Left hindlimb (tissue), 1 donor: ENCODE measurements at places on chromosomes 2 and 18.

- DNase-seq, result no peak
Observed at GRCh38 chr2:239605976-239606375, 205.2 kb upstream of the HDAC4 start.

- DNase-seq, result no peak
Observed at GRCh38 chr2:229884775-229885699, 36.8 kb downstream of the TRIP12 start.

DNA sequence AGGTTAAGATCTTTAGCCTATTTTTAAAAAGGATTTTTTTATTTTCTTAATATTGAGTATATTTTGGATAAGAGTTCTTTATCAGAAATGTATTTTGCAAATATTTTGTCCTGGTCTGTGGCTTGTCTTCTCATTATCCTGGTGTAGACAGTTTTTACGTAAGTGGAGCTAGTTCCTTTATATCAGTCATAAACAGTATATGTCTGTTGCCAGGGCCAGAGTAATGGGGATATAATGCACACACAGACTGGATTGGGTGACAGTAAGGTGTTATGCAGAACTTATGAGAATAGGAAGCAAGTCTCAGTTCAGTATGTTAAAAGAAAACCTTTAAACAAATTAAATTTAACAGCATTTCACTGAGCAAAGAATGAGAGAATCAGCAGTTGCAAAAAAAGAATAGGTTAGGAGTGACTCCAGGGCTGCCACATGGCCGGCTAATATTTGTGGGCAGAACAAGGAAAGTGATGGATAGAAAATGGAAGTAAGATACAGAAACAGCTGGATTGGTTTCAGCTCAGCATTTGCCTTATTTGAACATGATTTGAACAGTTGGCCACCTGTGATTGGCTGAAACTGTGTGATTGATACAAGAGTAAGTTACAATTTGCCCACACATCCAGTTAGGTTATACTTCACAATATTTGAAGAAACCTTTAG, 61.1 kb upstream of the ZNG1B start:
- DNase-seq, result no peak

- no peak for DNase-seq
Observed at GRCh38 chr2:188785061-188785460, 189.1 kb upstream of the COL3A1 start.

DNA sequence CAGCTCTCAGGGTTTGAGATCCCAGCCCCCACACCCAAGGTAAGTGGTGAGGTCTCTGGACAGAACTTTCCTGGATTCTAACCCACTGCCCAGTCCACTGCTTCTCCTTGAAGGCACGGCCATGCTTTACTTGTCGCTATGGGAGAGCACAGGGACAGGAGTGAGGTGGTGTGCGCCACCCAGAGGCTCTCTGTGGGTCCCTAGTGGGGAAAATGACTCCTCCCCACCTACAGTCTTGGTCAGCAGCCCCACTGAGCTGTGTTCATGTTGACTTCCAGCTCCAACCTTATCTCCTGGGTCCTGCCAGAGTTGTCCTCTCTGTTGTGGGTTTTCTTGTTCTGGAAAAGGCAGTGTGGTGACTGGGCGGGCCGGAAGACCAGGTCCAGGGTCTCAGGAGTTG, 11.1 kb downstream of the TET3 start:
- no peak for DNase-seq

- no peak for DNase-seq
Observed at GRCh38 chr2:104465981-104466380, 387.9 kb upstream of the POU3F3 start.

DNA sequence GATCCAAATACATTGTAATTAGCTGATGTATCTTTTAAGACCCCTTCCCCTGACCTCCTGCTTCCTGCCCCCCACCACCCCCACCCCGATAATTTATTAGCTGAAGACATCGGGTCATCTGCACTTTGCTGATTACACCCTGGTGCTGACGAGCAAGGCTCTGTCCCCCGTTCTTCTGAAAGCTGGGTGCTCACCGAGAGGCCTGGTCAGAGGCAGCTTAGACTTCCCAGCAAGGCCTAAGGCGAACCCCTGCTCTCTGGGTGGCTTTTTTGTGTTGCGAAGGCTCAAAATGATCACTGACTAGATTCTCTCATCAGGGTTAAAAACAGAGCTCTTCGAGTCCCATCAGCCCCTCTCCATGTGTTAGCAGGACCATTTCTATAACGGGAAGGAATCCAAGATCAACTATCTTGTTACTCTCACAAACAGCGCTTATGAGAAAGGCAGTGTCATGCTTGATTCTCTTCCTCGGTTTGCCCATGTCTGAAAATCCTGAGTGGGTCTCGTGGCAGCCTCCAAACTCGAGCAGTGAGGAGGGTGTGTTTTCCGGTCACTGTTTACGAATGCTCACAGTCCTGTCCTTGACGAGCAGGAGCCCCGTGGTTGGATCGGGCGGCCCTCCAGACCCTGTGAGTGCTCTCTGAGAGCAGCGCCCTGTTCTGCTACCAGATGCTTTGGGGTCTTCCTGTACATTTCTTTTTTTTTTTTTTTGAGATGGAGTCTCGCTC, 201.6 kb downstream of the HDAC4 start:
- peak; percentile 45 for DNase-seq

- no peak for DNase-seq
Observed at GRCh38 chr2:71464389-71464788, 11.0 kb downstream of the DYSF start.

GRCh38 chr18:50654658-50655550, 95.0 kb downstream of the MAPK4 start:
- DNase-seq, result no peak

DNA sequence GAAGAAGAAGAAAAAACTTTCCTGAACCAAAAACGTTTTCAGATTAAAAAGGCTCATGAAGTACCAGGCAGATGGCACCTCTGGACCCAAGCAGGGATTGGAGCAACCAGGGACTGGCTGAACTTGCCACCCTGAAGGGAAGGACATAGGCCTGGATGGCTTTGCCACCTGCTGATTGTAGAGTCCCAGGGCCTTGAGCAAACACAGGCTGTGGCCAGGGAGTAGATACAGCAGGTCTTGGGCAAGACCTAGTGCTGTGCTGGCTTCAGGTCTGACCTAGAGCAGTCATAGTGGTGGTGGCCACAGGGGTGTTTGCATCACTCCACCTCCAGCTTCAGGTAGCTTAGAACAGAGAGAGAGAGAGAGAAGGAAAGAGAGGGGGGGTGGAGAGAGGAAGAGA, 231.5 kb upstream of the FBXO11 start:
- DNase-seq, result no peak

DNA sequence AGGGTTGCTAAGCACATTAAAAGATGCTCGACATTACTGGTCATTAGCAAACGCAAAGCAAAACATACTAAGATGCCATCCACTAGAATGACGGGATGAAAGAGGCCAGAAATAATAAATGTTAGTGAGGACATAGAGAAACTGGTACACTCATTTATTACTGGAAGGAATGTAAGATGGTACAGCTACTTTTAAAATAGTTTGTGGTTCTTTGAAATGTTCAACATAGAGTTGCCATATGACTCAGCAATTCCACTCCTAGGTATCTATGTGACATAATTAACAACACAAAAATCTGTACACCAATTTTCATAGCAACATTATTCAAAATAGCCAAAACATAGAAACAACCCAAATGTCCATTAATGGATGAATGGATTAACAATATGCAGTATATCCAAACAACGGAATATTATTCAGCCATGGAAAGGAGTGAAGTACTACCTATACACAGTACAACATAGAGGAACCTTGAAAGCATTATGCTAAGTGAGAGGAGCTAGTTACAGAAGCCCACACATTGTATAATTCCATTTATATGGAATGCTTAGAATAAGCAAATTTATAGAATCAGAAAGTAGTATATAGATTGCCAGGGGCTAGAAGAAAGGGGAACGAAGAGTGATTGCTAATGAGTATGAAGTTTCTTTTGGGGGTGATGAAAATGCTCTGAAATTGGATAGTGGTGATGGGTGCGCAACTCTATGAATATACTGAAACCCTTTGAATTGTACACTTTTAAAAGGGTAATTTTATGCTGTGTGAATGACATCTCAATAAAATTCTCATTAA, 61.9 kb upstream of the IL1R1 start:
- DNase-seq, result no peak

DNA sequence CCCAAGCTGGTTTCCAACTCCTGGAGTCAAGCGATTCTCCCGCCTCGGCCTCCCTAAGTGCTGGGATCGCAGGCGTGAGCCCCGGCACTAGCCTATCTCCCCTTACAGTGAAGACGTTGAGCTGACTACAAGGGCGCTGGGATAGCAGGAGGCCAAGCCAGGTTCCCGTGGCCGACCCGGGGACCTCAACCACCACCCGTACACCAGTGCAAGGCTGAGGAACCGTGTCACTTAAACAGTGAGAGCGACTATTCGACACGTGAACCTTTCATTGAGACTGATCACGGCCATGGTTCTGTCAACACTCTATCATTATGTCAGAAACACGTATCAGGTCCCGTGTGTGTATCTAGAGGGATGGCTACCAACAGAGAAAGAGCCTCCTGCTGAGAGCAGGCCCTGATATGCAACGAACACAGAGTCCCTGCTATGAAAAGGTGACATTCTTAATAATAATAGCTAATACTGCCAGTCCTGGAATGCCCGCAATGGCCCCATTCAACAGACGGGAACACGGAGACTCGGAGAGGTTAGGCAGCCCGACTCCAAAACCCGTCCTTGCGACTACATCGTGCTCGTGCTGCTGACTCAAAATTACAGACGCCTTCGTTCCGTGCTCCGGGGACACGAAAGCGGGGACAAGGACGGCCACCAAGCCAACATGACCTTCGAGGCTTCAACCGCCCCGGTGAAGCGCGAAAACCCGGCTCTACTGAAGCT, 833 bp downstream of the AFG3L2 start:
- DNase-seq, result no peak

GRCh38 chr2:63052411-63053080, 1.9 kb downstream of the OTX1 start:
- no peak for DNase-seq

DNA sequence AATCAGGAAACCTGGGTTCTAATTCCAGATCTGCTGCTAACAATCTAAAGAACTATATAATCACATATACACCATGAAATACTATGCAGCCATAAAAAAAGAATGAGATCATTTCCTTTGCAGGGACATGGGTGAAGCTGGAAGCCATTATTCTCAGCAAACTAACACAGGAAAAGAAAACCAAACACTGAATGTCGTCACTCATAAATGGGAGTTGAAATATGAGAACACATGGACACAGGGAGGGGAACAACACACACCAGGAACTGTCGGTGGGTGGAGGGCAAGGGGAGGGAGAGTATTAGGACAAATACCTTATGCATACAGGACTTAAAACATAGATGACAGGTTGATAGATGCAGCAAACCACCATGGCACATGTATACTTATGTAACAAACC, 33.2 kb downstream of the CDH2 start:
- no peak for DNase-seq

DNA sequence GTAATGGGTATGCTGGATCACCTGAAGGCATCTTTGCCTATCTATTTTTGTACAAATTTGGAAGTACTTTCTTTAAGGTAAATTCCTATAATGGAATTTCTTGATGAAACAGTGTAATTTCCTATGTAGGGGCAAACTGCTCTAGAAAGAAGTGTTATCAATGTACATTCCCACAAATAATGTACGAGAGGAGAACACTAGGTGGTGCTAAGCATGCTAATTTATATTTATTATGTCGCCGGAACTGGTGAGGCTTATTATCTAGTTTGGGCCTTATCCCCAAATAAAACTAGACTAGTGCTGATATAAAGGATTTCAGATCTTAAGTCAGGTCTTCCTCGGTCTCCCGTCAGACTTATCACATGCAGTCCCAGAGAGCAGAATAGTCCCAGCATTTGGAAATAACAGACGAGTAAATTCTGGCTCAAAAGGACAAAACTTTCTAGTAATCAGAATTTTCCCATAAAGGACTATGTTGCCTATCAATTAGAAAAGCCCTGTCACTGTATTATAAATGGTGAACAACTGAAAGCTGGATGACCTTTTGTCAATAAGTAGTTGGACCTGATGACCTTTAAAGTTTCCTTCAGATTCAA, 86.9 kb upstream of the RBBP8 start:
- no peak for DNase-seq

- peak; percentile 48 for DNase-seq
Observed at GRCh38 chr2:228181098-228182019, at the start of gene SPHKAP. SPHKAP (minus strand) TSS chr2:228181687; CDS start chr2:228181598, 89 bp downstream.

GRCh38 chr2:135849087-135849486, 12.1 kb upstream of the LCT start:
- DNase-seq, result no peak

- DNase-seq, result no peak
Observed at GRCh38 chr2:65527451-65528240, 95.2 kb upstream of the SPRED2 start.

GRCh38 chr2:160087854-160088745, 25.7 kb upstream of the PLA2R1 start:
- DNase-seq, result no peak

DNA sequence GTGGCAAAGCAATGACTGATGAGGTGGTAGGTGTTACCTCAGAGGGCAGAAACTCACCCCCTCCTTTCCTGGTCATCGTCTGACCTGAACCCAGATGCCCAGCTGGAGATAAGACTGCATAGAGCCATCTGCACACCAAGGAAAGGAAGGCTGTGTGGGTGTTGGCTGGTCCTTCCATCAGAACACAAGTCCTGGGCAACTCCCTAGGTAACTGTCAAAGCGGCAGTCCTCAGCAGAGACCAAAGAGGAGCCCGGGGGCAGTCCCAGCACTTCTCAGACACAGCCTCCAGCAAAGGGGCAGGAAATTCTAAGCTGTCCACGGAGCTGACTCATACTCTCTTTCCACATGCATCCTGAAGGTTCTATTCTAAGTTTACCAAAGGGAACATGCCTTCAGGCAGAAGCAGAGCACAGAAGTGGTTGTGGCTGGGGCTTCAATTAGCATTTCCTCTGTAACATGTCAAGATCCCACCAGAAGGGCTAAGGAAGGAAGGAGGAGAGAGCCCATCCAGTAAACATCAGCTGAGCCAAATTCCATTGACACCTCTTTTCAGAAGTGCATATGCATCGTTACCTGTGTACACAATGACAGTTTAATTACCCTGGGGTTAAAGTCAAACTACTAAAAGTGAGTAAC, 54.7 kb downstream of the SPRED2 start:
- DNase-seq, result no peak

GRCh38 chr2:72033636-72034035, 114.0 kb downstream of the CYP26B1 start:
- DNase-seq, result no peak

DNA sequence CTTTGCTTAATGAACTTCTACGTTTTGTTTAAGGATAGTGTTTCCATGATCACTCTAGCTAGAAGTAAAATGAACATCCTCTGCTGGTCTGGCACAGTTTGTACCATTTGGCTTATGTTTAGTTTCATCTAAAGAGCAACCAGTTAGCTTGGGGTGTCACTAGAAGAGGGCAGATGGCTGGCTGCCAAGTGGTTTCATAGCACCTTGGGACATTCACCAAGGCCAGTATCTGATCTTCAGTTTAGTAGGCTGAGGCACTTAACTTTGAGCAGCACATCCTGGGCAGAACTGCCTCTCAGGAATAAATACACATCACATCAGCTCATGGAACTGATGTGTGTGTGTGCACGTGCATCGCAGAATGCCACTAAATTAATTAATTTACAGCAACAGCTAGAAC, 68.4 kb downstream of the NXPH2 start:
- no peak for DNase-seq
